ENCODE measurements at places on chromosomes 13 and 19. TPM values are rescaled to one million over a fixed set of nuclear protein-coding genes. Genes with fewer than 3 reads are reported as not detected.

- no peak for DNase-seq
Observed at GRCh38 chr13:34988330-34988791, 46.3 kb downstream of the NBEA start.

DNA sequence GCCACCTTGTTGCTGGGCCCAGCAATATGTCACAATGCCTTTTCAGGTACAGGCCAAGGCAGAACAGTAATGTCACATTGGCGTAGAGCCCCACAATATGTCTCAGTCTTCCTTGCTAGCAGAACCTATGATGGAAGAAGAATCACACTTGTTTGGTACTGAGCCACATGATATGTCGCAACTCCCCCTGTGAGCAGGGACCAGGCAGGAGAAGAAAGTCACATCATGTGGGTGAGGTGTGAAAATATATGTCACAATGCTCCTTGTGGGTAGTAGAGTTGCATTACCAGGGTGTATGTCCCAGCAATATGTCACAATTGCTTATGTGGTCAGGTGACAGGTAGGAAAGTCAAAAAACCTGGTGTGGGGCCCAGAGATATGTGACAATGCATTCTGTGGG is 7.1 kb upstream of the ZNF91 start:
- no peak for DNase-seq

DNA sequence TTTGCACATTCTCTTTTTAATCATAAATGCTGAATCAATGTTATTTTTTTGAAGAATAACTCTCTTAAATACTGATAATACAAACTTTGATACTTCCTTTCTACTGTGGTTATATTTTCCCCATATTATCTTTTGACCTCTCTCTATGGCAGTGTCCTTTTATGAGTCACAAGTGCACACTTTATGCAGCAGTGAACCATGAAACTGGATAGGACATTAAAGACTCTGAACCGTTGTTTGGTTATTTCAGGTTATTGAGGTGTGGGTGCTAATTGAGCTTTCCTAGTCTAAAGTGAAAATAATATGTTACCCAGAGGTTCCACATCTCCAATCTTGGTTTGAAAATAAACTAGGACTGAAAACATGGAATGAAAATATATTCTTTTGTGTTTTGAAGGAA is 71.4 kb downstream of the DGKH start:
- DNase-seq: no peak

DNA sequence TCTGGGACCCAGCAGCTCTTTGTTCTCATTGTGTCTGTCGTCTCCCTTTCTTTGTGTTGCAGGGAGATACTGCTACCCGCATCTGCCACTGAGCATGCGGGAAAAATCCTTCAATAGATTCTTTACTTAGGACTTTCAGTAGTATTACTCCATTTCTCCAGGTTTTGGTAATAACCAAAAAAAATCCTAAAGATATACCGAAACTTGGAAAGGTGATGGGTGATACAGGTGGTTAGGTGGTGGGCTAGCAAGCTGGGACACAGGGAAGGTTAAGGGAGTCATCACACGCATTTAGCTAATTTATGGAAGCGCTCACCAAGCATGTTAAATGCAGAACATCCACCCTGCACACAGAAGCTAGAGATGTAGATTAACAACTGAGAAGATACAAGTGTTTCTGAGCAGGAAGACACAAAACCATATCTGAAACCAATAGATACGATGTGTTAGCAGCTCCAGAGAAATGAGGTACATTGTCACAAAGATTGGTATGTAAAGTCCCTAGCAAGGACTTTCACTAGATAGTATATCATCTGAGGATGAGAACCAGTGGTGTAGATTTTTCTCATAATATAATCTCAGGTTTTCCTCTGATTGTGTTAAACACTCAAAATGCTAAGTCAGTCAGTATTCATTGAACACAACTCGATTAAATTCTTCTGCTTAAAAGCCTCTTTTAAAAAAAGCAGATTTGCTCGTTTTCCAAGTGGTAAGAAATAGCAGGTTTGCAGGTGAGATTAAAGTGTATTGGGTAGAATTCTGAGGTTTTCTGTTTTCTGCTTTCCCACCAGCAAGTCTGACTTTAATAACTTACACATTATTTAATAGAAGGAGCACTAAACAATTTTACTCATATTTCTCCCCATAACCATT is 1.2 kb upstream of the SLAIN1 start:
- DNase-seq: no peak

DNA sequence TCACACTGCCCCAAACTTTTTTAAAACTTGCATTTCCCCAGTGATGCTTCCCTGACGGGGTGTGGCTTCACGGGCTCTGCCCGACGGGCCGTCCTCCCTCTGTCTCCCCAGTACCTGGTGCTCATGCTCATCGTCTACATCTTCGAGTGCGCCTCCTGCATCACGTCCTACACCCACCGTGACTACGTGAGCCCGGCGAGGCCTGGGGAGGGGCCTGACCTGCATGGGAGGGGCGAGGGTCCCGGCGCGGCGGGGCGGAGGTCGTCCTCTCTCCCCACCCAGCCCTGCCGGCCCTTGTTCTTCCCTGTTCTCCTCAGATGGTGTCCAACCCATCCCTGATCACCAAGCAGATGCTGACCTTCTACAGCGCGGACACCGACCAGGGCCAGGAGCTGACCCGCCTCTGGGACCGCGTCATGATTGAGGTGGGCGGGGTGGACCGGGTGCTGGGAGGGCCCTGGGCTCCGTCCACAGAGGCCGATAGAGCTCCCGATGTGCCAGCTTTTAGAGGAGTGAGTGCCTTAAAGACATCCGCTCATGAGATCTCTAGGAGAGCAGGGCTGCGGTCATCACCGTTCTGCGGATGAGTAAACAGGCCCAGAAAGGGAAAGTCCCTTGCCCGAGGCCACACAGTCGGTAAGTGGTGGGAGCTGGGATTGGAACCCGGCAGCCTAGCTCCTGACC is 6.9 kb downstream of the UPK1A start:
- DNase-seq: no peak

DNA sequence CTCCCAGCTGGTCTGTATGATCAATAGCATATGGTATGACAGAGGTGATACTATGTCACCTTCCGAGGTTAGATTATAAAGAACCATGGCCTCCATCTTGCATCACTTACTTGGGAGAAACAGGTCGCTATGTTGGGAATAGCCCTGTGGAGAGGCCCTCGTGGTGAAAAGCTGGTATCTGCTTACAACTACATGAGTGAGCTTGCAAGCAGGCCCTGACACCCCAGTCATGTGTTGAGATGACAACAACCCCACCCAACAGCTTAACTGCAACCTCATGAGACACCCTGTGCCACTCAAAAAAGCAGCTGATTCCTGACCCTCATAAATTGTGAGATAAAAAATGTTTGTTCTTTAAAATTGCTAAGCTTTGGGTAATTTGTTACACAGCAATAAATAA is 18.8 kb downstream of the MTRF1 start:
- DNase-seq: no peak

GRCh38 chr19:8254286-8255001 is 45.3 kb downstream of the CERS4 start:
- no peak for DNase-seq

DNA sequence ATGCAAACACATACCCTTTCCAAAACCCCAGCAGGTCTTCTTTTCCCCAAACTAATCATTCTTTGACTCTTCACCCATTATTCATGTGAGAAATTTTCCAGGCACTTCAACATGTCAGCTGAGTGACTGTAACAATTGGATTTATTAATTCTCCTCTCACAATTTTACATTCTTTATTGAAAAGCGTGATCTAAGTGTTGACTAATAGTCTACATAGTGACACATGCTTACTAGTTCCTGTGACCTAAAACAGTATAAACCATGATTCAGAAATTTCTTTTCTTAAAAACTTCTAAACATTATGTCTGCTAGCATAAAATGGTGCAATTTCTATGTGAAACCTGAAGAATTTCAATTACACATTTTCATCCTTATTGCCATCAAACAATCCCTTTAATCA is 532.3 kb downstream of the GPC5 start:
- DNase-seq: no peak

DNA sequence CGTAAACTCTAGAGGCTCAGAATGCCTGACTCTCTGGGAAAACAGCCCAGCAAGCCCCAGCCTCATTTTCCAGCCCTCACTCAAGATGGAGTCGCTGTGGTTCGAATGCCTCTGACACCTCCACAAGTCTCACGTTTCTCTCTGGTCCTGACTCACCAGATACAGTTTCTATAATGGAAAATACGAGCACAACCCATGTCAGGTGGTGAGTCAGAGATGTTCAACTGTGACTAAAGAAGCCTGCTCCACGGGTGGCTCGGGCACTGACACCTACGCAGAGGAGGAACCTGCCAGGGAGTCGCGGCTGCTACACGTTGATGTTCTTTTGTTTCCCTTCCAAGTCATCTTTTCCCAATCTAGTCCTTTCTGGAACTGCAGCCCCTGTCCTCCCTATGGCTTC is 87.1 kb upstream of the STK24 start:
- no peak for DNase-seq

DNA sequence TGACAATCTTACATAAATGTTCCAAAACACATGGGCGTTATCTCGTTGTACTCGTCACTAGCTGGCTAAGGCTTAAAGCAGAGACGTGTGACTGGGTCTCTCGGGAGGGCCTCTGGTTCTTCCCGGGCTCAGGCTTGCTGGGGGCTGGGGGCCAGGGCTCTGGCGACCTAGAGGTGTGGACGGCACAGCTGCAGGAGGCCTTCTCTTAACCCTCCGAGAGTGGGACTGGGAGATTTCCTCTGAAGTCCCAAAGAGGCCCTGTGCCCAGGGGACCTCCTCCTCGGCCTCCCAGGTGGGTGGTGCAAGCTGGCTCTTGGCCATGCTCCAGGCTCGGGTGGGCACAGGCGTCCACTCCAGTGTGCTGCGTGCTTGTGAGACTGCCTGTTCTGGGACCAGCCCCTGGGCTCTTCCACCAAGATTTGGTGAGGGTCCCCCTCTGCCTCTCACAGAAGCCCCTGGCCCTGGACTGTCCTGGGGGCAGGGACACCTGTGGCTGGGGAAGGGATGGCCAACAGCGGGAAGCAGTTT is 2.2 kb downstream of the CAPS start:
- no peak for DNase-seq

GRCh38 chr19:44988896-44989556 is 12.2 kb upstream of the RELB start:
- peak; percentile 41 for DNase-seq

DNA sequence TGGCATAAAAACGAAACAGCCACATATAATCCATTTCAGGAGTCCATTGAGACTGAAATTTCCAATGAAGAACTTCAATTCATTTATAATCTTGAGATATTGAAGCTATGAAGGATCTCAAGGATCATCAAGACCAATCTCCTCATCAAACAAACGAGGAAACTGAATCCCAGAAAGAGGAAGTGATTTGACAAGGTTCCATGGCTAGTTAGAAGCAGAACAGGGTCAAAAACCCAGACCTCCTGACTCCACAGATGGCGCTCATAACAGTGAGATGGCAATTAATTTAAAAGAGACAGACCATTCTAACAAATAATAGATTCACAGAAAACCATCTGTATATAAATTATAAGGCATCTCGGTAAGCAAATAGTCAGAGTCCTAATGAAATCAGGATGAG is 229.7 kb downstream of the KCTD12 start:
- no peak for DNase-seq

- no peak for DNase-seq
Observed at GRCh38 chr13:111296417-111296816, 24.0 kb upstream of the TEX29 start.

GRCh38 chr19:37943480-37943879 is 36.5 kb downstream of the SIPA1L3 start:
- DNase-seq: no peak

DNA sequence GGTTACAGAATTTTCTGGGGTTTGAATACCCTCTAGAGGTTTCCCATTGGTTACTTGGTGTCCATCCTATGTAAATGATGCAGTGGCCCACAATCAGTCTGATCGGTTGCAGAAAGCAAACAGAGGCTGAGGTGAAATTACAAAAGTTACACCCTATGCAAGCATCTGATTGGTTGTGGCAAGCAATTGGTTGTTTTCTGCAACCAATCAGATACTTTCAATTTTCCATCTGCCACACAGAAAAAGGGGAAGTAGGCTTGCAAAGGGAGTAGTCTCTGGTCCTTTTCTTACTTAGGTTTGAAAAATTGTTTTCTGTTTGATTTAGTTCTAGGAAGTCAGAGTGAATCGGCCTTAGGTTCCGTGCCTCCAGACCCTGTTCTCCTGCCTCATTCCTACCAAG is 93.1 kb downstream of the WTIP start:
- DNase-seq: no peak

DNA sequence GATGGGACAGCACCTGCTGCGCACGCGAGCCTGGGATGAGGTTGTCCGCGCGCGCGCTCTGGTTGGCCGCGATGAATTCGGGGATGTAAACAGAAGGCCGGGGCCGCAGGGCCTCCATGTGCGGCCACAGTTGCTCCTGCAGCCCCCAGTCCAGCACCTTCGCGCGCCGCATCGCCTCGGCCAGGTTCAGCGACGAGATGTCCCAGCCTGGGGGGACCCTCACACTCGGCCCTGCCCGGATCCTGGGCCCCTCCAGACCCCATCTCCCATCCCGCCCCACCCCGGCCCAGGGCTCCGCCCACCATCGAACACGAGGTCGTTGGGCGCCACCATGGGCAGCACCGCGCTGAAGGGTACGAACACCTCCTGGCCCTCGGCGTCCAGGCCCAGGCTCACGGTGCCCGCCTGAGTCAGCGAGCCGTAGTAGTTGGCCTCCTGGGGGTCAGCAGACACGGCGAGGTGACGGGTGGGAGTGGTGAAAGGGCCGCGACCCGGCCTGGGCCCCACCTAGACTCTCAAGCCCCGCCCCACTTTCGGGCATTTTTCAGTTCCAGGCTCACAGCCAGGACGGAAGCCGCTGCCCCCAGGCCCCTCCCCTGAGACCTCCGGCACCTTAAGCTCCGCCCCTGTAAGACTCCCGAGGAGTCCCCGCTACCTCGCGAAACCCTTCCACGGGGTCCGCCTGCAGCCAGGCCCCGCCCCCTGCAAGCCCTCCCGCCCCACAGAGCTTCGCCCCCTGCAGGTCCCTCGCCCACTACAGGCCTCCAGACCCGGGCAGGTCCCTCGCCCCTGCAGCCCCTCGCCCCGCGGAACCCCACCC is 1.1 kb downstream of the ISYNA1 start:
- DNase-seq: peak; percentile 60

DNA sequence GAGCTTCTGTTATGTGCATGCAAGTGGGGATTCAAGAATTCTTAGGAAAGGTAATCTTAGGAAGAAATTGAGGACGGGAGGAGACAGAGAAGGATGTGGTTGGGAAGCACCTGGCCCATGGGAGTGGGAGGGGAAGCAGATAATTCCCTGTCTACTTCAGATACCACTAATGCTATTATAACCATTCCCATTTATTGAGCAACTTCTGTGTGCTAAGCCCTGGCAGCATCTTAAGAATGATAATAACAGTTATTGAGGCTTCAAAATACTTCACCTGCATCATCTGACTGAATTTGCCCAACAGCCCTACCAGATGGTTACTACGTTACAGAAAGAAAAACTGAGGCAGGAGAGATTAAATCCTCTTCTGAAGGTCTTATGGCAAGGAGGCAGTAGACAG is 1.4 kb downstream of the EPS8L1 start:
- DNase-seq: no peak

- no peak for DNase-seq
Observed at GRCh38 chr13:98802559-98802958, 50.1 kb upstream of the SLC15A1 start.

The KLK4 gene
- total RNA-seq: 0.59 TPM

The S1PR5 gene
- total RNA-seq: 0.84 TPM

The TMEM145 gene
- total RNA-seq: 0.20 TPM

The C2CD4C gene
- 2.2 TPM for total RNA-seq

The MTUS2 gene
- total RNA-seq: not detected

The MBD3L2 gene
- total RNA-seq: not detected
